A172 (cell line): ENCODE measurements at places on chromosomes 2 and 18. TPM values are rescaled to one million over a fixed set of nuclear protein-coding genes. Genes with fewer than 3 reads are reported as not detected.

DNA sequence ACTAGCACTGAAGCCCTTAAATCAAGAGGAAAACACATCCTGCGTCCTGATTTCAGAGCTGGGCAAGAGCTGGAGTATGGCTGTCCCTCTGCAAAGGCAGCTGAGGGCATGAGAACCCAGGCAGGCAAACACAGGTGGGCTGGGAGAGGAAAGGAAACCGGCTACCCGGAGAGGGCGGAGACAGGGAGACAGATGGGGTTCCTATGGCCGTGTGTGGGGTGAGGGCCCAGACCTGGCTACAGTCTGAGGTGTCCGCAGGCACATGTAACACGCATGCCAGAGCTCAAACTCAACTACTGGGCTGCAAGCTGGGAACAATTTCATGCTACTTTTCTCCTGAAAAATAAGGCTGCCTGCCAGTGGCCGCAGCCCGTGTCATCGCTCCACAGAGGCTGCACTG lies 2.7 kb downstream of the COPS9 start:
- no peak for DNase-seq

DNA sequence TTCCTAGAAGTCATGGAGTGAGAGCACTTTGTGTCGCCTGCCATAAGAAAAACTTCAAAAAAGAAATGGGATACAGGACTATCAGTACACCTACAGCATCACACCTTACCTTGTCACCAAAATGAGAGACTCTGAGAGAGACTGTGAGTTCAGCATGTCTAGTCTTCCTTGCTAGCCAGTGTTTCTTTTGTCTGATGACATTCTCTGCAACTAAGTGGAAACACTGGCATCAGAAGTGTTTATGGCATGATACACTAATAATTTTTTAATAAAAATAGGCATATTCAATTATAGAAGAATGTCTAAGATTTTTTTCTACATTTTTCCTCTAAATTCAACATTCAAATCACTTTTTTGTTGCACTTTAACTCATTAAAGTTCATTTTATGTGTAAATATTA lies 9.0 kb downstream of the RBM43 start:
- DNase-seq: no peak

Gene RNF125
- 0.02 and 0.36 TPM in 2 replicates for total RNA-seq

DNA sequence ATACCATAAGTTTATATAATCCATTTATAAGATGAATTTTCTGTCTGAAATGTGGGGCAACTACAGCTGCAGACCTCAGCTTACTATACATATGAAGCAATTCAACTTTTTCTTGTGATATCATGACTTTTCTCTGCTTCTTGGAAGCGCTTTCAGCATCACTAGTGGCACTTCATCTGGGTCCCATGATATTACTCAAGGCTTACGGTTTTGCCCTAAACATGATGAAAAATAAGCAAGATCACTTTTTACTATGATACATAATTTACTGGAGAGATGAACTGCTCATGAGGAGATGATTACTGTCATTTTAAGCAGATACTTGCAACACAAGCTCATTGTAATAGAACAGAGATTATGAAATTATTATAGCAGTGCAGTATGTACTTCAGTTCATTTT lies 258.0 kb upstream of the ZSWIM2 start:
- no peak for DNase-seq

Gene GPBAR1
- total RNA-seq: not detected in 2 replicates

- DNase-seq: no peak
Measured at GRCh38 chr2:109331081-109331480, 202.1 kb downstream of the SH3RF3 start.

DNA sequence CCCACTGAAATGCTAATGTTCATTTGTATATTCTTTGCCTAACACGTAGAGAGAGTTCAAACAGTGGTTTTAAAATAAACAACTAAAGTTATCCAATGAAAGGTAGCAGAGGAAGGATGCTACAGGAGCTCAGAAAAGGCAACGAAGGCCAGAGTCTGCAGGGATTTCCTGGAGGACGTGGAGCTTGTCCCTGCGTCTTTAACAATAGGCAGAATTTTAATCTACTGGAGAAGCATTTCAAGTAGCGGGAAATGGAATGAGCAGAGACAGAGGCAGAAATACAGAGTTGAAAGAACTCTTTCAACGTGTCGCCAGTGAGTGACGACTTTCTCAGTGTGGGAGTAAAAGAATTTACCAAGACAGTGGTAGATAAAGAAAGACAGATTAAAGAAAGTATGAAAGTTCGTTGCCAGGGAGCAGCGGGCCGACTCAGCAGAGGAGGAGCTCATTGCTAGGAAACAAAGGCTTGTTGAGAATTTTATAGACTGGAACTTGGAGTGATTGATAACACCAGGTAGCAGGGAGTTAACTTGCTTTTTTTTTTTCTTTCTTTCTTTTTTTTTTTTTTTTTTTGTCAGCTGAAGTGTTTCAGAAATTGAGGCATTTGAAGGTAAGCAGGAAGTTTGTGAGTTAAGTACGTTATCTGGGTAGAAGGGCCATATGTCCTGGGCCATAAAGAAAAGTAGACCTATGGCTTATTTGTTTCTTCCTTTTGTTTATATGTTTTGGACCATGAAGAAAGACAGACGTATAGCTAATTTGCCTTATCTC lies 625 bp upstream of the NBAS start:
- DNase-seq: peak; percentile 35

GRCh38 chr2:105772362-105772761 lies 27.6 kb downstream of the NCK2 start:
- DNase-seq: no peak

DNA sequence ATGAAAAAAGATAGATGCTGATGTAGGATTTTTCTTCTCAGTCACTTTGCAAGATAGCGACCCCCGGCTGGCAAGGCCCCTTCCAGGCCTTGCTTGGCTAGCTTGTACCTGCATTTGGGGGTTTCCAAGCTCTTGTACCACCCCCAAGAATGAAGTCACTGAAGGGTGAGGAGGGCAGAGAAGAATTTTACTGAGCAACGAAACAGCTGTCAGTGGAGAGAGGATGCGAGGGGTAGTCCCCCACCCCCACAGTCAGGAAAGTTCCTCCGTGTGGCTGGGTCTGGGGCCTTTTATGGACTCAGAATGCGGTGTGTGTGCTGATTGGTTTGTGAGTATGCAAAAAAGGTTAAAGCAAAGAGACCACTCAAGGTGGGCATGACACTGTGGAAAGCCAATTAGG lies 382.0 kb downstream of the GPD2 start:
- DNase-seq: no peak

DNA sequence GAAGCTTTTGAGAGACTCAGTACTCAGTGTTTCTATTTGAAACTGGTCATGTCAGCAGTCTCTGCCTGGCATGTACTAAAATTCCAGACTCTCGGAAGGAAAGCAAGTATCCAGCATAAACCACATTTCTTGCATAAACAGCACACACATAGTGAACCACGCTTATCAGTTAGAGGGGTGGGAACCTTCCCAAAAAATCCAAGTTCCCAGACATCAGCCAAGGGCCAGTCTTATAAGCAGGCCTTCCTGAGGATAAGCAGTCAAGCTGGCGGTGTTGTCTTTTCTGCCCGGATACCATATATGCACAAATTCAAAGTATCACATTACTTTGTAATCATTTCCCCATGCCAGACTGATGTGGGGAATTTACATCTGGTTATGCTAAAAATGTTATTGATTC lies 73.6 kb downstream of the ST6GAL2 start:
- no peak for DNase-seq

DNA sequence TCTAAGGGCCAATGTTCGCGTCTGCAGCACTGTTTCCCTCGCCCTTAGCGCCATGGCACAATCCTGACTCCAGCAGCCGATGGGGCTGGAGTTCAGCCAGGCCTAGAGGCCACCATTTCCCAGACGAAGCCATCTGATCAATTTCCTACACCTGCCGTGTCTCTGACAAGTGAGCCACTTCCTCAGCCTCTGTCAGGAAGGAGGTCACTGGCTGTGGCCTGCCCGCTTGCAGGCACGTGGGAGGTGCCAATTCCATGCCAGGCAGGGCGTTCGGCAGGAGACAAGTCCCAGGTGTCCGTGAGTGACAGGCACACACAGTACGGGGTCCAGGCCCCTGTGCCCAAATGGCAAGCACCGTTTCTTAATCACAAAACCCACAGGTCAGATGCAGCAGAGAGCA lies 234.5 kb downstream of the TWIST2 start:
- no peak for DNase-seq

GRCh38 chr2:27029051-27029450 lies 3.7 kb upstream of the TMEM214 start:
- DNase-seq: no peak

Gene BCL11A
- total RNA-seq: not detected in 2 replicates

DNA sequence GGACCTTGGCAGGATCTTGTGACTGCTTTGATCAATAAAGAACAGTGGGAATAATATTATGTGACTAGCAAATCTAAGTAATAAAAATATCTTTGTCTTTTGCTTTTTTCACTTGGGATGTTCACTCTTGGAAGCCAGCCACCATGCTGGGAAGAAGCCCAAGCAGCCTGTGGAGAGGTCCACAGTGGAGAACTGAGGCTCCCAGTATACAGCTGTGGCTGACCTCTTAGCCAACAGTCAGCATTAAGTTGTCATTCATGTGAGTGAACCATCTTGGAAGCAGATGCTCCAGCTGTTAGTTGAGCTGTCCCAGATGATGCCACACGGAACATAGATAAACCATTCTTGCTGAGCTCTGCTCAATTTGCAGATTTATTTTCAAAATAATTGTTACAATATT lies 160.0 kb downstream of the OSR1 start:
- no peak for DNase-seq

- DNase-seq: no peak
Measured at GRCh38 chr2:174760845-174761473, 3.3 kb downstream of the CHRNA1 start.
